T-helper 9 cell (primary cell): ENCODE measurements at places on chromosomes 7 and 10.

- DNase-seq: no peak
These were observed 173.5 kb downstream of the DNAJC1 start for GRCh38 chr10:21830037-21830436.

- no peak for DNase-seq
These were observed 18.4 kb upstream of the COBL start for GRCh38 chr7:51335057-51335456.

- DNase-seq: no peak
These were observed 335.1 kb upstream of the SEMA3A start for GRCh38 chr7:84529480-84530205.

- DNase-seq: no peak
These were observed 33.0 kb downstream of the BRI3 start for GRCh38 chr7:98314469-98314868.

GRCh38 chr10:47024046-47024322 is 112.8 kb downstream of the PTPN20 start:
- no peak for DNase-seq

DNA sequence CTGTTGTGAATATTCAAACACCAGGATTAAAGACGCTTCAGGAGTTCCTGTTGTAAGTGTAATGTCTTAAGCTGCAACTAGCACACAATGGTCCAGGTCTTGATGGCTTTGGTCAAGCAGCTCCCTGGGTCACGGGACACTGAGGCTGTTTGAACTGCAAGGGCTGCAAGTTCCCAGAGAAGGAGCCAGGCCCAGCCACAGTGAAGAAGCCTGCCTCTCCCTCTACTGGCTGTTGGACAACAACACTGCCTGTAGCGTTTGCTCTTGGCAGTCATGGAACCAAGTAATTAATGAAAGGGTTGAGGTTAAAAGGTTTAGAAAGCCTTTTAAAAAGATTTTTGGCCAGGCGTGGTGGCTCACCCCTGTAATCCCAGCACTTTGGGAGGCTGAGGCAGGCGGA is 31.9 kb upstream of the GUSB start:
- no peak for DNase-seq

- DNase-seq: no peak
These were observed 137.0 kb downstream of the TMEM178B start for GRCh38 chr7:141210862-141211261.

GRCh38 chr7:23471106-23471859 is 992 bp upstream of the IGF2BP3 start:
- DNase-seq: peak; percentile 16

GRCh38 chr10:74683621-74684364 is 142.6 kb upstream of the KAT6B start:
- DNase-seq: no peak

- no peak for DNase-seq
These were observed 161.6 kb downstream of the BICC1 start for GRCh38 chr10:58674251-58674650.

DNA sequence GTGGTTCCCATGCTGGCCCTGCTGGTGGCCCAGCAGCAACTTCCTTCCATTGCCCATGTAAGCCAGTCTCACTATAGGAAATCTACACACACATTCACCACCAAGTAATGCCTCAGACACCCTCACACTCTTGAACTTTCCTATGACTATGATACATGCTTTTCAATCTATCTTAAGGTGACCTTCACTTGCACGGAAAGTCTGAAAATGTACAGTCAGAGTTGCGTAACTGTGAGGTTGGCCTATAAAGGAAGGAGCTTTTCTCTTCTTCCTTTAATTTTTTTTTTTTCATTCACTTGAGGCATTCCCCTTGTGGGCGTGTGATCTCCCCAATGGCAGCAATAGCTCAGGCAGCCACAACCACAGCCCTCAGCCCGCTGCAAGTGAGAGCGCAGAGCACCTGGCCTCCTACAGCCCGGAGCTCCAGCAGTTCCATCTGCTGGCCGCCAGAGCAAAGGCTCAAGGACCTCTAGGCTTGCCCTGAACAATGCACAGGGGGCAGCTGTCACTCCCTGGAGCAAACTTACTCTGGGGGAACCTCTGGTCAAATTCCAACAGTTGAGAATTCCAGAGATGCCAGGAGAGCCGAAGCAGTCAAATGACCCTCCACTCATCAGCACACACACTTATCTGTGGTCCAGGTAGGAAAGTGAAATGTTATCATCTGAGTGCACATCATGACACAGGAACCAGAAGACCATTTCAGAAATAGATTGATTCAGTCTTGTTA is 123.1 kb upstream of the ADO start:
- peak; percentile 57 for DNase-seq

DNA sequence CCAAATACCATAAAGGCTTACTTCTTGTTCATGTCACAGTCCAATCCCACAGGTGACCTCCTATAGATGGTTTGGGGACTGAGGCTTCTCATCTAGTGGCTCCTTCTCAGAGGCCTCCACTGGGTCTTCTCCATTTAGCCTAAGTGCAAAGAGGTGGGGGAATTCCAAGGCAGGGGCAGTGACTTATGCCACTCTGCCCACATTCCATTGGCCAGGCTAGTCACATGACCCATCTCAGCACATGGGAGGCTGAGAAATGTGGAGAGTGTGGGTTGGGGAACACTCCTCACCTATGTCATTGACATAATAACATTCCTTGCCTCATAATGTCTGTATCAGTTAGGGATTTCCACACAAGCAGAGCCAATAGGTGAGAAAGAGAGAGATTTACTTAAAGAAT is 104.3 kb upstream of the PLXNA4 start:
- DNase-seq: no peak

GRCh38 chr7:143958781-143959180 is 4.1 kb downstream of the OR2F1 start:
- DNase-seq: no peak

GRCh38 chr10:12819071-12819470 is 182.4 kb downstream of the CCDC3 start:
- no peak for DNase-seq

DNA sequence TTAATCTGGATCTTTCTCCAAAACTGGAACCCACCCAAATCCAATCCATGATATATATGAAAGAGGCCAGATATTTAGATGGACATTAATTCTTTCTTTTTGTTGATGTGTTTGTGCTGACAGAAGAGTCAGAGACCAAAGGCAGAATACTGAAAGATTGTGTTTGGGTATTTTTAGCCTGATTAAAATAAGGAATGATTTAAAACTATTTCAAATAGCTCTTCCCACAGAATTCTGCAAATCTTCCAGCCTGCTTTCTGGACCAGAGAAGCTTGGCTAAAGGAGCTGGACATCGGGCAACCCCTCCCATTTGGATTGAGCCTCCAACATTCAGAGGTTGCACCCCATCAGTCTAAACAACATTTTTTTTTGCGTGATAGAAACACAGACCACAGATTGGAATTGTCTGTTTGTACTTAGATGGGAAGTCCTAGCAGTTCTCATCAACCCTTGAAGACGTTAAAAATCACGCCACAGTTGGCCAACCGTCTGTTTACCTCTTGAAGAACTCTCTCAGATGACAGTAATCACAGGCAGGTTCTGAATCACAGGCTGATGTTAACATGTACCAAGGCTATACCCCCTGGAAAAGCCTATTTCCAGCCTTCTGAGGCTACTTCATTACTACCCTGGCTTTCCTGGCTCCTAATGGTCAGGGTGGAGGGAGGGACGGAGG is 155.2 kb upstream of the NRP1 start:
- DNase-seq: no peak

DNA sequence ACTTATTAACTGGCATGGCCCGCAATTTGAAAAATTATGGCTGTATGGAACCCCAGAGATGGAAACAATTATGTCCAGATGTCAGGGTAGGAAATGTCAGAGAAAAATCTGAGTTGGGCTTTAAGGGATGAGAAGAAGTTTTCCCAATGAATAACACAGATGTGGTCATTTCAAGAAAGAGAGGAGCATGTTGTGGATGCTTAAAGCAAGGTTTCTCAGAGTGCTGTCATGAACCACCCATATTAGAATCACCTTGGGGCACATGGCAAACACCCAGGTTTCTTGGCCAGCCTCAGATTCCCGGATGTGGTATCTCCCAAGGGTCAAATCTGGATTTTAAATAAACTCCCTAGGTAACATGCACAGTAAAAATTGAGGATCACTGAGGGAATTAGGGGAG is 43.6 kb downstream of the LAMB4 start:
- no peak for DNase-seq

DNA sequence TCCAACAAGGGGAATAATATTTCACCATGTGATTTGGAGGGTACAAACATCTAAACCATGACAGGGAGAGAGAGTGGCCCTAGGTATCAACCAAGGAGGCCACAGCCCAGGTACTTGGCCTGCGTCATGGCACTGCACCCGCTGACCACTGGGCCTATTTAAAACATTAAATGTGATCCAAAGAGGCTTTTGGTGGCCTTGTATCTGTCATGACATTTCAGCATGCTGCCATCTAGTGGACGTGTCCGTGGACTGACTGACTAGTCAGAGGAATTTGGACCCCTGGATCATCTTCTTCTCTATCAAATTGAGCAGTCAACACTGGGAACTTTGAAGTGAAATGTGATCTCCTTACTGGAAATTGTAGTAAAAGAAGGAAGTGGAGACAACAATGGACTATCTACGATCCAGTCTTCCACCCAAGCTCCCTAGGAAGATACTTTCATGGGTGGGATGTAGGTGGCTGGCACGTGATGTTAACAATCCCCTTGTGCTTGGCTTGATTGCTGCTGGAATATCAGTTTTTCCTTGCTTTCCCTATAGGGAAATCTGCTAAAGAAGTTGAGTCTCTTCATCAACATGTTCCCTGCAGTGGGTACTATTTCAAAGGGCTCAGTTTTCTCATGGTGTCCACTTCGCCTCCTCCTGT is 24.6 kb upstream of the ITGA8 start:
- peak; percentile 1 for DNase-seq

GRCh38 chr10:84076047-84076388 is 63.3 kb upstream of the GHITM start:
- no peak for DNase-seq

GRCh38 chr7:22571766-22572165 is 71.8 kb upstream of the STEAP1B start:
- no peak for DNase-seq

GRCh38 chr10:14293526-14293925 is 37.2 kb downstream of the FRMD4A start:
- DNase-seq: no peak

DNA sequence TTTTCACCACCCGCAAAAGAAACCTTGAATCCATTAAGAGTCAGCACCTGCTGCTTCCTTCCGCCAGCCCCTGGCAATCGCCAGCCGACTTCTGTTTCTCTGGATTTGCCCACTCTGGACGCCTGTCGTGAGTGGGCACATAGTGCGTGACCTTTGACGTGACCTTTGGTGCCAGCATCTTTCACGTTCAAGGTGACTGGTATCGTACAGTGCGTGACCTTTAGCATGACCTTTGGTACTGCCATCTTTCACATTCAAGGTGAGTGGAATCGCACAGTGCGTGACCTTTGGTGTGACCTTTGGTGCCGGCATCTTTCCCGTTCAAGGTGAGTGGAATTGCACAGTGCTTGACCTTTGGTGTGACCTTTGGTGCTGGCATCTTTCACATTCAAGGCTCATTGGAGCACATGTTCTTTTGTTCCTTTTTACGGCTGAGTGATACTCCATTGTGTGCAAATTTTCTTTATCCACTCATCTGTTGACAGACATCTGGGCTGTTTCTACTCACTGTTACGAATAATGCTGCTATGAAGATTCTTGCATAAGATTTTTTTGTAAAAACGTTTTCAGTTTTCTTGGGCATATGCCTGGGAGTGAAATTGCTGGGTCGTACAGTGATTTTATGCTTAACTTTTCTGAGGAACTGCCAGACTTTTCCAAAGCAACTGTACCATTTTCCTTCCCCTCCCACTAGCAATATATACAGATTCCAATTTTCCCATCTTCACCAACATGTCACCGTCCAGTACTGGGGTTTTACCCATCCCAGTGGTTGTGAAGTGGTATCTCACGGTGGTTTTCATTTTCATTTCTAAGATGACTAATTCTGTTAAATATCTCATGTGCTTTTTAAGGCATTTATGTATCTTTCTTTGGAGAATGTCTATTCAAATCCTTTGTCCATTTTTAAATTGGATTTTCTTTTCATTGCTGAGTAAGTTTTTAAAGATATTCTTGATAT is 145.3 kb downstream of the DIP2C start:
- no peak for DNase-seq

GRCh38 chr10:132402781-132403241 is 5.8 kb downstream of the PWWP2B start:
- DNase-seq: no peak

DNA sequence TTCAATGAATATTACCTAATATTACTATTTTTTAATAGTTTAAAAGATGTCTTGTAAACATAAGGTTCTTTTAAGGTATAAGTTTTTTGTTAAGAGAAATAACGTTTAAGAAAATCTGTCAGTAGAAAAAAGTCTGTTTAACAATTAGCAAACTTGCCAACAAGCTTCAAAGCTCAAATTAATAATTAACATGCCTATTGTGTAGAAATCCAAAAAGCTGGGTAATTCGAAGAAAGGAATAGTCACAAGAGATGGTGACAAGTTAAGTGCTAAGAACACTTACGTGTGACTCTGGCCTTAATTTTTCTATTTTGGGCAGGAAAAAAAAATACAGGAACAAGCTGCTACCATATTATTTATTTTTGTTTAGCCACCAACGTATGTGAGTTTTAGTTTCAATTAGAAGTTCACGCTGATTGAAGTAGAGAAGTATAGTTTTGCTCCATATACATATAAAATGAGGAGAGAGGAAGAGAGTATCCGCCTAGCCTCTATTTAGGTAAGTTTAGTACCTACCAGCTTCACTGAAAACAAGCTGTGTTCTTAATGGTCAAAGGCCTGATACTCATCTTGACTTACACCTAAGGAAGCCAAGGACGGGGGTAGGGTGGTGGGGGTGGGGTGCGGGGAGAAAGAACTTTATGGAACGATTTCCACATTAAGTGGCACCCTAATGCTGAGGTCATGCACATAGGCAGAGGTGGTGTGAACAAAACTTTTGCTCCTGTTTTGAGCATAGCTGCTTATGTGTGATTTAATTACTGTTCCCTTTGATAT is 43.4 kb upstream of the AGBL3 start:
- DNase-seq: no peak

GRCh38 chr10:99834410-99834809 is 52.0 kb downstream of the ABCC2 start:
- no peak for DNase-seq

DNA sequence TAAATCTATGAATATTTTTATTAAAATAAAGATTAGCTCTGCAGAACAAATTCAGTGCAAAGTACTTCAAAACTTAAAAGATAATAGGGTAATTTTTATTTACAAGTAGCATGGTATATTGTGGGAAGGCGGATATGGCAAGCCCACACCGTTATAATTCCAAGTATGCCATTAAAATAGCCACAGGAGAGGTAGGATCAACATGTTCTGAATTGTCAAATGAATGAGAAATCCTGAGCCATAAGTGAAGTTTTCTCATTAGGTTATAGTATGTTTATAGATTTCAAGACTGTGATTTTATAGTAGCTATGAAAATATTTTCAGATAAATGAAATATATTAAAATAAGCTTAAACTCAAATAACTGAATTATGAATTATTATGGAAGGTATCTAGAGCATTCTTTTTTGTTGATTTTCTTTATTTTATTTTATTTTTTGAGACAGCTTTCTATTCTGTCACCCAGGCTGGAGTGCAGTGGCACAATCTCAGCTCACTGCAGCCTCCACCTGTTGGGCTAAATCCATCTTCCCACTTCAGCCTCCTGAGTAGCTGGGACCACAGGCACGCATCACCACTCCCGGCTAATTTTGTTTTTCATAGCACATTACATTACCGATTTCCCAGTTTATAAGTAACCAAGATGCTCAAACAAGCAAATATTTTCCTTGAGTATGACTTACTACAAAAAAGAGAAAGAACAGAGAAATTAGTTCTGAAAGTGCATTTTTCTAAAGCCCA is 956.6 kb downstream of the GATA3 start:
- no peak for DNase-seq

- DNase-seq: no peak
These were observed 7.8 kb upstream of the BHLHA15 start for GRCh38 chr7:98203261-98203963.
